ENCODE measurements at places on chromosomes 7 and 10.

DNA sequence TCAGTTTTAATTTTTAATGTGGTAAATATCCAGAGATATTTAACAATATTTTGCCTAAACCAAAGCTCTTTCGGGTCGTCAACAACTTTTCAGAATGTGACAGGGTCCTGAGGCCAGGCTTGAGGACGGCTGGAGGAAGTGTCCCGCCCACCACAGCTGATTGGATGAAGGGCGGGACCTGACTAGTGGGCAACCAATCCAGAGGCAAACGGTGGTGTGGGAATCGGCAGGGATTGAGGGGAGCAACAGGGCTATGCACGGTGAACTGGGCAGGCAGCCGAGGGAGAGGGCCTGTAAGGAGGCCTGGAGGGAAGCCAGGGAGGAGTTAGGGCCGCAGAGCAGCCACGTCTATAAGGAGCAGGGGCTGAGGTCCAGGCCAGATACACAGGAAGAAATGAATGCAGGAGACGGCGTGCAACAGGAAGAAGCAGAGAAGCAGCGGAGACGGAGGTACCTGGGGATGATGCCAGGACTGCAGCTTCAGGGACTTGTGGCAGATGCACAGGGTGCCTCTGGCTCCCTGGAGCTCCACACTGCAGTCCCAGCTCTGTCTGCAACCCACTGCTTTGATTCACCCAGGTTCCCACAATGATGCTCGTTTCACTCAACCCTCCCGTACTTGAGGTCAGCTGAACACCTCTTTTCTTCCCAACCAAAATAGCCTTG lies 46.1 kb upstream of the ZMIZ1 start:
- peak; percentile 41 for DNase-seq

DNA sequence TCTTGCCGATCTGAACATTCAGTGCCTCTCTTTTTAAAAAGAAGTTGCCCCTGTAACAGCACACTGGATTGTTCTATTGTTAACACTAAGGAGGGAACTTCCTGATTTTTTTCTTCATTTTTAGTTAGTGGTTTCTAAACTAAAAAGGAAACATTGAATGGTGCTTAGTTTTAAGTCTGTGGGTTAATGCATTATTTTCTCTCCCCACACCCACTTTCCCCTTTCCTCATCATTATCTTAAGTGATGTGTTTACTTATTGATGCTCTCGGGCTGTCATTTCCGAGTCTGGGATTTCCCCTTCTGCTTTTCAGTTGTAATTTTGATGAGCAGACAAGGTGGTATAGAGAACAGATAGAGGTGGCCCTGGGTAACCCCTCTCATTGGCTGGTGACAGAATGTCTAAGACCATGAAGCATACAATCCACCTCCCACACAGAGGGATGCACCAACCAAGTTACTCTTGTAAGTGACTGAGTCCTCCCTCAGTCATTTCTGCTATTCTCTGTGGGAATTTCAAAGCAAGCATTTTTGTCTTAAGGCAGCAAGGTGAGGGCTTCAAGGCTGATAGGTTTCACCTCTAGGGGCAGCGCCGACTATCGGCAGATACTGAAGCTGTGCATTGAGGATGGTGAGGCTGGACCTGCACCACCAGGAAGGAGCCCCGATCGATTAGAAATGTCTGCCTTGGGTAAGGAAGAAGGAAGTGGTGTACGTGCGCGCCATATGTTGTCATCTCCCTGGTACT lies 49.5 kb downstream of the CHN2 start:
- no peak for DNase-seq

DNA sequence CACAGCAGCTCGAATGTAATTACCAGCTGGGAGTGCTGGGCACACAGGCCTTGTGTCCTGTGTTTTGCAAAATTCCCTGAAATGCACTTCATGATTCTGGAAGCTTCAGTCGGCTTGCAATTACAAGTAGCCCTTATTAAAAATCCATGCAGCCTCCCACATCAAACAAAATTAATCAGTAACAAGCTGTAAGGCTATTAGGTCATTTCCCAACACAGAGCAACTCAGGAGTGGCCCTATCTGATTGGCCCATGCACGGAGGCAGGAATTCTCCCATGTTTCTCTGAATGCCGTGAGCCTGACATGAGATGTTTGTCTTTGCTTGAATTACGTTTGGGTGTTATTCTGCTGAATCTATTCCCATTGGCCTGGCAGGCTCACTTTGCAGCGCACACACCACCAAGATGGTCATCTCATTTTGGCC lies 36.9 kb downstream of the FOXL3 start:
- DNase-seq: no peak

DNA sequence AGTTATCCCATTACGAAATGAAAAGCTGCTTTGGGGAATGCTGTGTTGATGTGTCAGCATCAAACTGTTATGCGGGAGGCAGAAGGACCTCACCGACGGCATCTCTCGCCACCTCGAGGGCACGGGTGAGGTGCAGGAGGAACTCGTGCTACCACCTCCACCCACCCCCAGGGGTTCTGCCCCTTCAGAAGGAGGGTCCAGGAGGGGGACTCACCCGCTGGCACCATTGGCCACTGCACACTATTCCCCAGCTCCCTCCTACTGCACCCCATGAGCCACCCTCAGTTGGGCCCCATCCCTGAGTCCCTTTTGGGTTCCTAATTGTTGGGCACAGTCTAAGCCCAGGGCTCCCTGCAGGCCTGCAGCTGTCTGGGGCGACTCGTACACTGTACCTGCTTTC lies 236.6 kb downstream of the PTPRN2 start:
- no peak for DNase-seq

DNA sequence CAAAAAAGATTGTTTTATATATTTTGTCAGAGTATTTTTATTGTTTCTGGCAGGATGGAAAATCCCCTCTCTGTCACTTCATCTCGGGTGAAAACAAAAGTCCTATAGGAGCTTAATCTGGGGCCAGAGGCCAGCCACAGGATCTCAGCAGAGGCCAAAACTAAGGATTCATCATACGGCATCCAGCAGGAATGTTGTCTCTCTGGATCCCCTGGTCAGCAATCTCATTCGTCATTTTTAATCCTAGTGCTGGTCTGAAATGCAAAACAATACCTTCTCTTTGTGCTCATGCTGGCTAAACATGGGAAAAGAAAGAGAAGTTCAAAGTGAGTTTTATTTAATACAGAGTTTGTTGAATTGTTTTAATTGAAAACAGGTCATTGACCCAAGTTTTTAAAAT lies 482.5 kb upstream of the AUTS2 start:
- DNase-seq: no peak

GRCh38 chr10:69567920-69568319 lies 5.3 kb downstream of the NEUROG3 start:
- no peak for DNase-seq

DNA sequence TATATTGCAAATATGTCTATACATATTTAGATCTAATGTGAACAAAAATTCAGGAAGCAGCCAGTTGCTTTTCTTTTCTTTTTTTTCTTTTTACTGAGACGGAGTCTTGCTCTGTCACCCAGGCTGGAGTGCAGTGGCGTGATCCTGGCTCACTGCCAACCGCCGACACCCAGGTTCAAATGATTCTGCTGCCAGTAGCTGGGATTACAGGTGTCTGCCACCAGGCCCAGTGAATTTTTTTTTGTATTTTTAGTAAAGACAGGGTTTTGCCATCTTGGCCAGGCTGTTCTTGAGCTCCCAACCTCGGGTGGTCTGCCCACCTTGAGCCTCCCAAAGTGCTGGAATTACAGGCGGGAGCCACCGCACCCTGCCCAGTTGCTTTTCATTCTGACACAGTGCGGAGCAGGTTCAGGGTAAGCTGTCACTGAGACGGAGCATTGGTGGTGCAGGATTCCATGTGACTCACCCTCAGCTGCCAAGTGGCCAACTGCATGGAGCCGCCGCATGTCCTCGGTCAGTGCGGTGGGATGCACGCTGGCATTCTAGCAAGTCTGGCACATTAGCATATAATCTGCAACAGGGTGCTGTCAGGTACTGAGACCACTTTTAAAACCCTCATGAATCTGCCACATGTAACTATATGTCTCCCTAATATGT lies 362.7 kb downstream of the DNAJB6 start:
- DNase-seq: no peak

- no peak for DNase-seq
Measured at GRCh38 chr7:114874170-114874569, 47.7 kb upstream of the MDFIC start.

- DNase-seq: no peak
Measured at GRCh38 chr7:93862651-93863050, 27.9 kb downstream of the TFPI2 start.

DNA sequence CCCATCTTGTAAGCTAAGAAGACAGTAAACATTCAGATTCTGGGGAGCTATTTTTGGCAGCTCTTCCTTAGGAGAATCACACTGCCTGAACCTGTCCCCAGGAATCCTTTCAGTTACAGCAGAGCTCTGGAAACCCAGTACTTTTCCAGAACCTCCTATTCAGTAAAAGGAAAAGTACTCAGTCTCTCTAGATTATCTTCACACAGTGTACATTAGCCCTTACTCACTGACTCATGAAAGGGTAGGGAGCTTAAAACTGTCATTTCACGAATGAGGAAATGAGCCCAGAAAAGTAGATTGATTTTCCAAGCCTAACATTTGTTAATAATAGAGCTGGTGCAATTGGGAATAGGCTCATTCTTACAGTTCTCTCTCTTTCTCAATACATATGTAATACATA lies 3.9 kb upstream of the CNNM1 start:
- no peak for DNase-seq

DNA sequence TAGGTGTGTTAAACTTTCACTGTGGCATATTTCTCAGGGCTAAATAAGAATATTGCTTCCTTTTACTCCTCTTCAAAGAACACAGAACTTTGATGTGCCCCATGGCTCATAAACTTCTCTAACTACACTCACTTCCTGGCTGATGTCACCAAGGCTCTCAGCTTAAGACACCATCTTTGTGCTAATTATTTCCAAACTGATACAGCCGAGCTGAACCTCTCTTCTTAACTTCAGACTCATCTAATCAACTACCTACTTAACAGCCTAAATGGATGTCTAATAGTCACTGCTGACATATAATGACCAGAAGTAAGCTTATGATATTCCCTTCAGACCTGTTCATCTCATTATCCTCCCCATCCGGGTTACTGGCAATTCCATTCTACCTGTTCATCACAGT lies 3.6 kb downstream of the C10orf67 start:
- DNase-seq: no peak

DNA sequence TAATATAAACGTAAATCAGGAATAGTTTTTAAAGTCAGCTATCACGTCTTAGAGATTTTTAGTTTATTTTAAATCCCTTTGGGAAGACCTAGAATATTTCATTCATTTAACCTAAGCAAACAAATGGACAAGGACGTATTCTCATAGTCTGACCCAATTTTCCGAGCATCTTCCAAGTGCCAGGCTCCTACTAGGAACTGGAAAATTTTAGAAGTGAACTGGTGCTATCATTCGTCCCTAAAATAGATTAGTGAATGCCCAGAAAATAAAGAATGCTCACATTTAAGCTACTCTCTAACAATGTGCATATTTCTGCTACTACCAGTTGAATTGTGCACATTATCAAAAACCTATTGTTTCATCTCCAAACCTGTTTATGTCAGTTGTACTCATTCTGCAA lies 120.1 kb downstream of the ZFAND4 start:
- DNase-seq: no peak

GRCh38 chr7:122013065-122013464 lies 131.0 kb downstream of the AASS start:
- no peak for DNase-seq

GRCh38 chr10:66717231-66717981 lies 208.4 kb upstream of the LRRTM3 start:
- DNase-seq: no peak

DNA sequence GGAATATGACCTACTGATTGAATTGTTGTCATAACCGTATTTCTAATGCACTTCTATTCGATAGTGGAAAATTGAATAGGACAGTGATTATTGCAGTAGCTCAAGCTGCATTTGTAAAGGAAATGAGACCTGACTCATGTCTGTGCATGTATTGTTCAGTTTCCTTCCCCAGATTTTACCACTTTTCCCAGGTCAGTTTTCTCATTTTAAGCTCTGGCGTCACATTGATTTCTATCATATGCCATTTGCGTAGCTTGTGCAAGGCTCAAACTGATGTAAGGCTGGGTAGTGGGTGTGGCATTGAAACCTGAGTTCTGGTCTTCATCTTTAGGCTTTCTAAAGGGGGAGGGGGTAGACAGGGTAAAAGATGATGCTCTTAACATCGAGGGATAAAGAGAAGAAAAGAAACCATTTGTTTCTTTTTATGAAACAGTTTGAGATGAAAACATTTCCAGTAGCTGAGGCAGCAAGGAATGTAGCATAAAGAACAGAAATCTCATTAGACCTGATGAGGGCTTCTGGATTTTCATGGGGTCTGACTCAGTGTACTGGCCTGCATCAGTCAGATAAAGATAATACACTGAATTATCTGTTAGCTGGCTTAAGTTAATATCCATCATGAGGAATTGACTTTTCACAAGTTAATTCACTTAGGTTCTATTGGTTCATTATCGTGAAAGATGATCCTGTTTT lies 182.3 kb upstream of the CDCA7L start:
- DNase-seq: no peak

GRCh38 chr10:71531485-71532446 lies 135.0 kb downstream of the CDH23 start:
- DNase-seq: no peak

DNA sequence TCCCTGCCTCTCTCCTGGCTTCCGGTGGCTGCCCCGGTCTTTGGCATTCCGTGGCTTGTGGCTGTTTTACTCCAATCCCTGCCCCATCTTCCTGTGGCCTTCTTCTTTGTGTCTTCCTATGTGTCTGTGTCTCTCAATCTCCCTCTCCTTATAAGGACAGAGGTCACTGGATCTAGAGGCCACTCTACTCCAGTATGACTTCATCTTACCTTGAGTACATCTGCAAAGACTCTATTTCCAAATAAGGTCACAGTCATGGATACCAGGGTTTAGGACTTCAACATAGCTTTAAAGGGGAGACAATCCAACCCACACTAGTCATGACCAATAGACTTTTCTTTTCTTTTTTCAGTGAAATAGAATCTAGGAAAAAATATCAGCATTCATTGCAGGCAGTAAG lies 153.3 kb upstream of the INSYN2A start:
- DNase-seq: no peak

DNA sequence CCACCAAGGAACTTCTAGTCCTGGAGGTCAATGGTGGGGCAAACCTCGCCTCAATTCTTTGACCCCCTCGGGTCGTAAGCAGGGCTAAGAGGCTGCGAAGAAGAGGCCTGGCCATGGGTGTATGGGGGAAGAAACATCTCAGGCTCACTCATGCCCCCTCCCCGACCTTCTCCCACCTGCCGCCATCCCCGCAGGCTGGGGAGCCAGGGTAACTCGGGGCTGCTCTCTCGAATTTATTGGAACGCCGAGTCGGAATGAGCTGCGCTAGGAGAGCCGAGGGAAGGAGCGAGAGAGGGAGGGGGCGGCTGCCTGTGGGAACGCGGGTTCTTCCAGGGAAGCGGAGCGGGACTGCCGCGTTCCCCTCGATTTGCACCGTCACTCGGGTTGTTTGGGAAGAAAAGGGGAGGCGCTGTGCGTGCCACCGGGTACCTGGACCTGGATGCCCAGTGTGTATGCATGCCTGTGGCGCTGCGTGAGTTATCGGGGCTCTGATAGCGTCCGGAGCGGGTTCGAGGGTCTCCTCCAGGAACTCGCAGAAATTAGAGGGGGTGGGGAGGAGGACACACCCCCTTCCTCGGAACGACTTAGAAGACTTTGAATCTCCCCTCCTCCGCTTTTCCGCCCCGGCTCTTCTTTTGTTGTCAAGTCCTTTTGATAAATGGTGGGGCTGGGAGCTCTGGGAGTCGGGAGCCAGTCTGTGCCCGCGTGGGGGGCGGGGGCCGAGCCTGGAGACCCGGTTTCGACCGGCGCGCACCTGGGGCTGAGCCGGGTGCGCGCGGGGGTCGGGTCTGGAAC lies 1.8 kb upstream of the ZNF503 start:
- no peak for DNase-seq

Data from hematopoietic multipotent progenitor cell treated with erythropoietin and hydrocortisone succinate and interleukin-3 and kit ligand, for 15 days (in vitro differentiated cells).